Hindlimb muscle (tissue), 1 donor: ENCODE measurements at places on chromosomes 2 and 18.

DNA sequence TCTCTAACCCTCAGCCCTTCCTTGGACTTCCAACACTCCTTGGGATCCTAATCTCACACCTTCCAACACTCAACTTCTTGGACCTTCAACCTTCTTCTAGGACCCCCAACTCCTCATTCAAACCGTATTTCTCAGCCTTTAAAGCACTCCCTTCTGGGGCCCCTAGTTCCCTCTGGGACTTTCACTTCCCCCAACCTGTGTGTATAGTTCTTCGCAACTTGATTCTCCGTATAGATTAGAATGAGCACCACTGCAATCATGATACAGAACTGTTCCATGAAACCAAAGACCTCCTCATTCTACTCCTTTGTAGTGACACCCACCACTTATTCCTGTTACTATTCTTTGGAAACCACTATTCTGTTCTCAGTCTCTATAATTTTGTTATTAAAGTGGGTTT lies 62.0 kb upstream of the NFU1 start:
- no peak for DNase-seq

GRCh38 chr2:226618875-226619605 lies 180.6 kb downstream of the IRS1 start:
- no peak for DNase-seq

DNA sequence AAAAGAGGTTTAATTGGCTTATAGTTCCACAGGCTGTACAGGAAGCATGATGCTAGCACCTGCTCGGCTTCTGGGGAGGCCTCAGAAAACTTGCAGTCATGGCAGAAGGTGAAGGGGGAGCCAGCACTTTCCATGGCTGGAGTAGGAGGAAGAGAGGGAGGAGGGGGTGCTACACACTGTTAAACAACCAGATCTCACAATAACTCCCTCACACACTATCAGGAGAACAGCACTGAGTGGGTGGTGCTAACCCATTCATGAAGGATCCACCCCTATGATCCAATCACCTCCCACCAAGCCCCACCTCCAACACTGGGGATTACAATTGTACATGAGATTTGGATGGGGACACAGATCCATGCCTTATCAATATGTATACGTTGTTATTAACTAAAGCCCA lies 85.1 kb downstream of the PPP1R1C start:
- DNase-seq = no peak

DNA sequence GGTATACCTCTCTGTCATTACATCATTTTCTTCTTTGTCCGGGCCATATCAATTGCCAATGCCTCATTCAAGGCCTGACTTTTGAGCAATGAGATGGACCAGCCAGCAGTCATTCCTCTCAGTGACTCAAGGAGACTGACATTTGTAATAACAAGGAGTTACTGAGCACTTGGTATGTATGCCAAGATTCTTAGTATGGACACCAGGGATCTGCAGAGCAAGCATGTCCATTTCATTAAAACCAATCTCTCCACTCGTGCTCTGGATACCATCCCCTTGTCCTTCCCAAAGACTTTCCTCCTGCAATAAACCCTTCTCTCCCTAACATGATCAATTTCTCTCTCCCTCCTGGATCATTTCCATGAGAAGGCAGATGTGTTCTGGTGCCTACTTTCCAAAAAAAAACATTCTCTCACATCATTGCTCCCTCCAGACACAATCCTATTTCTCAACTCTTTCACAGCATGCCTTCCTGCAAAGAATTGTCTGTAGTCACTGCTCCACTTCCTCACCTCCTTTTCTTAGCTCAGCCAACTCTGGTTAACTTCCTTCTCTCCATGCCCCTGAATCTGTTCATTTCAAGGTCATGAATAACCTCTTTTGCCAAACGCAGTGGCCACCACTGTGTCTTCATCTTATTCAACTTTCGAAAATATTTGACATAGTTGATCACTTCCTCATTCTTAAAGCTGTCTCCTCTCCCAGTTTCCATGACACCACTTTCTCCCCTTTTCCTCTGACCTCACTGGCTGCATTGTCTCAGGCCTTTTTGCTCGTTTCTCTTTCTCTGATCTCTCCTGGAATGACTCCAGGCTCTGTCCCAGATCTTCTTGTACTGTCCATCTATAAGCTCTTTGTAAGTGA lies 102.8 kb upstream of the CYP1B1 start:
- DNase-seq = no peak

DNA sequence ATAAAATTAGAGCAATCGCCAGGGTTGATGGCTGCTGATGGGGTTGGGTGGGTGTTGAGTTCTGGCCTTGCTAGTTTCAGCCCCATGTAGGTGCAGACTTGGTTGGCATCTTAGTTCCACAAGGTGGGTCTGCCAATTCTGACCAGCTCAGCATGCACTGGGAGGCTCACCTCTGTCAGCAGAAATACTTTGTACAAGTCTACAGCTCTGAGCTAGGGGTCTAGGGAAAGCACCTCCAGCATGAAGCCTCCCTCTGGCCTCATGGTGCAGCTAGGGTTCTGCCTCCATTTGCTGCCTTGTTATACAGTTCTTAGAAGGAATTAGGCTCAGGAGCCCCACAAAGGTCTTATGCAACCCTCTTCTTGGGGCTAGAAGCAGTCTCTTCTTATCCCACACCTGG lies 278.9 kb upstream of the HDAC4 start:
- DNase-seq = no peak

- DNase-seq = peak; percentile 70
Observed at GRCh38 chr2:23925702-23926289, 1.1 kb downstream of the ATAD2B start.

GRCh38 chr2:108923736-108924579 lies 65.1 kb downstream of the EDAR start:
- DNase-seq = no peak

DNA sequence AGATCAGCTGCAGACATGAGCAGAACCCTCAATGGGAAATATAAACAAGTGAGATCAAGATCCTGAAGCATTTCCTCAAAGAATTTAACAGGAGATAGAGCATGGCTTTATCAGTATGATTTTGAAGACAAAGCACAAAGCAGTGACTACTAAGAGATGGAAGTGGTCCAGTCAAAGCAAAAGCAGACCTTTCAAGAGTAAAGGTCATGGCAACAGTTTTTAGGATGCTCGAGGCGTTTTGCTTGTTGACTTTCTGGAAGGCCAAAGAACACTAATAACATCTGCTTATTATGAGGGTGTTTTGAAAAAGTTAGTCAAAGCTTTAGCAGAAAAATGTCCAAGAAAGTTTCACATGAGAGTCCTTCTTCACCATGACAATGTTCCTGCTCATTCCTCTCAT lies 128.5 kb downstream of the KCNE4 start:
- no peak for DNase-seq

DNA sequence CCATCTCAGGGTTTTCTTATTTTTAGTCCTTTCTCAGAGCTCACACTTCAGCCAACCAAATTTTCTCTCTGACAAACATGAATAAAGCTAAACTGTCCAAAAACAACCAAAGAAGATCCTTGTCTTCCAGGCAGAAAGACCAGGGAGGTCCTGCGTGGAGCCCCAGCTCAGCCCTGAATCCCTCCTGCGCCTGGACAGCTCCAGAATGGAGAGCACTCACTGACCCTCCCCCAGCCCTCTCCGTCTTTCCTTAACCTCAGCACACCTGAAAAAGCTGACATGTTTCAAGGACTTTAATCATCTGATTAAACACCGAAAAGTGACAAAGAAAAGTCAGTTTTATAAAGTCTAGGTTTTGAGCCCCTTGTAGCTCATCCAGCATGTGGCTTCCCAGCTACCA lies 22.9 kb upstream of the GNAL start:
- no peak for DNase-seq

GRCh38 chr18:73880387-73880786 lies 267.2 kb downstream of the FBXO15 start:
- DNase-seq = no peak

- no peak for DNase-seq
Observed at GRCh38 chr18:78670778-78671391, 308.7 kb upstream of the SALL3 start.

GRCh38 chr2:46411245-46411641 lies 68.1 kb upstream of the TMEM247 start:
- DNase-seq = no peak

DNA sequence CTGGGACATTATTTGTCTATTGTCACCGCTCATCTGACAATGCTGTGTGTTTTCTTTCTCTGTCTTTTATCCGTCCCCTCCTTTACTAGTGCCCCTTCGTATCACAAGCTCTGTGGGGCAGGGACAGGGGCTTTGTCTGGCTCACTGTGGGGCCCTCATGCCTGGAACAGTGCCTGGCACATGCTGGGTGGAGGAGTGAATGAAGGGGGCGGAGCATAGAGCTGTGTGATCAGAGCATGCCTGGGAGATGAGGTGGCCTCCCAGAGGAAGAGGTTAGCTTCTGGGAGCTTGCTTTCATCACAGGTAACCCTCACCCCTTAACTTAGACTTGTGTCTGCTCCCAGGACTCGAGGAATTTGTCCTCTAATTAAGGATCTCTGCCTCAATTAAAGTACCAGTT lies 16.4 kb downstream of the MTCL1 start:
- no peak for DNase-seq

DNA sequence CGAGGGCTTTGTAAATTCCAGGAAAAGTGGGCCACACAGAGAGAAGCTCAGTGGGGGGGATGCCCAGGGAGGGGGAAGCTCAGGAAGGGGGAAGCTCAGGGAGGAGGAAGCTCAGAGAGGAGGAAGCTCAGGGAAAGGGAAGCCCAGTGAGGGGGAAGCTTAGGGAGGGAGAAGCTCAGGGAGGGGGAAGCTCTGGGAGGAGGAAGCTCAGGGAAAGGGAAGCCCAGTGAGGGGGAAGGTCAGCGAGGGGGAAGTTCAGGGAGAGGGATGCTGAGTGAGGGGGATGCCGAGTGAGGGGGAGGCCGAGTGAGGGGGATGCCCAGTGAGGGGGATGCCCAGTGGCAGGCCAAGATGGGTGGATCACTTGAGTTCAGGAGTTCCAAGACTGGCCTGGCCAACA lies 821 bp upstream of the CHRNG start:
- DNase-seq = no peak

DNA sequence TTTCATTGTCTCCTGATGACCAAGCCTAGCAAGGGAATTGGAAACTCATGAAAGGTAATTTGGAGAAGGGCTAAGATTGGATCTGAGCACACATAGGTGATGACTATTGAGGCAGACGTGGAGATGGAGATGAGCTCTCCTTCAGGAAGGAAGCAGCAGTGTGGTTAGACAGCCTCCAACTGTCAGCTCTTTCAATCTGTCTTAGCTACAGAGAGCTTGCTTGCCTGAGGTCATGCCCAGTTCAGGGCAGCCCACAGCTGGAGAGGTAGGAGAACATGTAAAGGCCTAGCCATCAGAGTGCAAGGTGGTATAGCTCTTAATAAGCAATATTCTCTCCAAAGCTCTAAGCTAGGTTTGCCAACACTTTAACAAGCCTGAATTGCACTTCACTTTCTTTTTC lies 79.2 kb downstream of the THSD7B start:
- no peak for DNase-seq

DNA sequence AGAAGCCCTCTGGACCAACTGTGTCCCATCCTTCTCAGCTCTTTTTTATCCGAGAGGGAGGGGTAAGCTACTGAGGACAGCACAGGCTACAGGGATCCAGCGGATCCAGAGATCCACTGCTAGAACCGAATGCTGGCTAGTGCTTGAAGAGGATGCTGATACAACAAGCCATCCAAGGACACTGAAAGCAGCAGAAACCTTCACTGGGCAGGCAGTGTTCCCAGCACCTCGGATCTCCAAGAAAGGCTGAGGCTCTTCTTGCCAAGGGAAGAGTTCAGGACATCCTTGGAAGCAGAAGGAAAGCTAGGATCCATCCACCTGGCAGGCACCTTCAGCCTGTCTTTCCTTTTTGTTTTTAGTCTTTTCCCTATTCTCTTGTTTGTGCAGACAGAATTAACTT lies 13.2 kb upstream of the FHOD3 start:
- no peak for DNase-seq
